Iris pigment epithelial cell (primary cell): ENCODE measurements at places on chromosomes 5 and 9.

DNA sequence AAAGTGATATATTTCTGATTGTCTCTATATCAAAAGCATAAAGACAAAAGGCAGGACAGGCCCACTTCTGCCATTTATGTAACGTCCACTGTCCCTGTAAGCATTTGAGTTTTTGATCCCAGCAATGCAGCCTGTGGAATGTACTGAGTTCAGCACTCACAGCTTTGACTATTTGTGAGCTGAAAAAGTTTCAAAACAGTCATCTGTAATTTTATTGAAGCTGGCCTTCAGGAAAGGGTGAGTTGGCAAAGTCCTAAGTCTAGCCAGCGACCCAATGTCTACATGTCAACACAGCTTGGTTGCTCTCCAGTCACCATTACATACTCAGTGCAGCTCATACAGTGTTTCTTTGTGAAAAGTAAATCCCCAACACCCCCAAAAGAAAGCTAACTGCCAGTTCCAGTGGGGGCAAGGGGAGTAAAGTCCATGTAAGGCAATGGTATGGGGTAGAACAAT is 9.7 kb downstream of the LIFR start:
- peak; percentile 43 for DNase-seq

- peak; percentile 45 for DNase-seq
Measured at GRCh38 chr5:16570121-16570815, 46.5 kb downstream of the RETREG1 start.

DNA sequence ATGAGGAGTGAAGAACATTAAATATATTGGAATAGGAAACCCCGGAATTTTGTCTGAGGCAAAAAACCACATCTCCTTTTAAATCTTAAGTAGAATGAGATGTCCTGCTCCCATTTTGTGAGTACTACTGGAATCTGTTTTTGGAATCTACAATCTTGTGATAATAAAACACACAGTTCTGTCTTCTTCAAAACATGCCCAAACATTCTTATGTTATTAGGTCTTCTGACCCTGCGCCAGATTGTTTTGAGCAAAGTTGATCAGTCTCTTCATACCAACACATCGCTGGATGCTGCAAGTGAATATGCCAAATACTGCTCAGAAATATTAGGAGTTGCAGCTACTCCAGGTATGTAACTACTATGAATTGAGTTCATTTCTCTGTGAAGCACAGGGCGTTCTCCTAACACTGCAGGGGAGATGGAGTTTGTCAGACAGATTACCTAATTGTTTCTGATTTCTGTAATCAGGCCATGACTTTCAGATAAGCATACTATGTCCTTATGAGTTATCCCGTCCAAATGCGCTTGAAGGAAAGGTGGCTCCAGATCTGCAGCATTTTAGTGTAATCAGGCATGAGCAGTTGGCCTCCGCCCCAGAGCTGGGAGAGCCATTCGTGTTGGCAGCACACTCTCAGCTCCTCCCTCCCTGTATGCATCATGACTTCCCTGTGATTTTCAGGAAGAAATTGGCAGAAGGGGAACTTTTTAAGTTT is 88.0 kb downstream of the NLN start:
- peak; percentile 83 for DNase-seq

DNA sequence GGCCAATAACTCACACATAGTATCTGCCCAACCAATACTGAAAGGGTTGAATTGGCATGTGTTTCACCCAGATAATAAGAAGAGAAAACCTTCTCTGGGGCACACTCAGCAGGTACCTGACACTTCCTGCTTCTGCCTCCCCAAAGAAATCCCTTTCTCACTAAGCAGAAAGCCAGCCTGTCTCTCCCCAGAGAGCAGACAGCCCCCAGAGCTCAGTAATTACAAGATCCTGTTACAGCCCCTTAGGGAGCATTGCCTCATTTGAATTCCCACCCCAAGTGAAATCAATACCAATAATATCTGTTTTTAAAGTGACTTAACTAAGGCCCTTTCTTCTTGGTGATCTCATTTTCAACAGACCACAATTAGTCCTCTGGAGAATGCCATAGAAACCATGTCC is 38.5 kb upstream of the FOXI1 start:
- no peak for DNase-seq

DNA sequence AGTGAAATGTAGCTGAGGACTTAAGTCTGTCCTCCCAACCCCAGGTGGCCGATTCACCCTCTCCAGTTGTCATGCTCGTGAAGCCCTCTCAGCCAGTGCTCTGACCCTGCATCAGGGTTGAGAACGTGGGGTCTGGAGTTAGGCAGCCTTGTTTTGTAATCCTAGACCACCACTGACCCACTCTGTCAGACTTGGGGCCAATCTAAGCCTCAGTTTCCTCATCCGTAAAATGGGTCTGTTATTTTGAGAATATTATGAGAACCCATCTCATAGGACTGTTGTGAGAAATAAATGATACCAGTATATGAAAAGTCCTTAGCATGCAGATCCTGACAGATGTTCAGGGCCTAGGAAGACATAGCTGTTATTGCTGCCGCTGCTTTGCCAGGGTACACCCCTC is 37.1 kb downstream of the CYFIP2 start:
- DNase-seq, result no peak

GRCh38 chr5:94260096-94260495 is 358.3 kb downstream of the KIAA0825 start:
- DNase-seq, result no peak

DNA sequence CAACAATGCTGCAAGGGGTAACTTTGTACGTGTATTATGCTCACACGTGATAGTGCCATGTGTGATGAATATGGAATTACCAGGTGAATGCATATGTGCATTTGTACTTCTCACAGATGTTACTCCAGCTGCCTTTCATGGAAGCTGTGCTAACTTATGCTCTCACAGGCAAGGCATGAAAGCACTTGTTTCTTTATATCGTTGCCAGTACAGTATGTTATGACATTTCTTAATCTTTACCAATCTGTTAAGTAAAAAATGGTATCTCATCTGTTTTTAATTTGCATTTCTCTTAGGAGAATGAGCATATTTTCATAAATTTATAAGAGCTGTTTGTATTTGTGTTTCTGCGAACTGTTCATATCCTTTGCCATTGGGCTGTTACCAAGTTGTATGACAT is 311.8 kb upstream of the DMRT1 start:
- DNase-seq, result no peak

DNA sequence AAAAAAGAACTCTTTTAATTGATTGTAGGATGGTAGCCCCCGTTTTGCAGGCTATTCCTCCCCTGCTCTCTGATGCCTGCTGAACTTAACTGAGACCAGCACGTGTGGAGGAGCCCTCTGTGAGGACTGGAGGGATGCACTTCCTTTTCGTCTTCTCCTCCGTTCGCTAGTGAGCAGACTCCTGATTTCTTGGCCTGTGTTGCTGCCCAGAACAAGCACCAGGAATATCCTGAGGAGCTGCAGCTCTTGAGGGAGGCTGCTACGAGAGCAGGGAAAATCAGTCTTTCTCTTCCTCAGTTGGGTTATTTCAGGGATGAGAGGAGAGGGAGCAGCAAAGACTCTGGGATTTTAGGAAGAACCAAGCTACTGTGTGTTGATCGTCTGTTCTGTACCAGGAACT is 74.7 kb downstream of the ARHGAP26 start:
- DNase-seq, result no peak

DNA sequence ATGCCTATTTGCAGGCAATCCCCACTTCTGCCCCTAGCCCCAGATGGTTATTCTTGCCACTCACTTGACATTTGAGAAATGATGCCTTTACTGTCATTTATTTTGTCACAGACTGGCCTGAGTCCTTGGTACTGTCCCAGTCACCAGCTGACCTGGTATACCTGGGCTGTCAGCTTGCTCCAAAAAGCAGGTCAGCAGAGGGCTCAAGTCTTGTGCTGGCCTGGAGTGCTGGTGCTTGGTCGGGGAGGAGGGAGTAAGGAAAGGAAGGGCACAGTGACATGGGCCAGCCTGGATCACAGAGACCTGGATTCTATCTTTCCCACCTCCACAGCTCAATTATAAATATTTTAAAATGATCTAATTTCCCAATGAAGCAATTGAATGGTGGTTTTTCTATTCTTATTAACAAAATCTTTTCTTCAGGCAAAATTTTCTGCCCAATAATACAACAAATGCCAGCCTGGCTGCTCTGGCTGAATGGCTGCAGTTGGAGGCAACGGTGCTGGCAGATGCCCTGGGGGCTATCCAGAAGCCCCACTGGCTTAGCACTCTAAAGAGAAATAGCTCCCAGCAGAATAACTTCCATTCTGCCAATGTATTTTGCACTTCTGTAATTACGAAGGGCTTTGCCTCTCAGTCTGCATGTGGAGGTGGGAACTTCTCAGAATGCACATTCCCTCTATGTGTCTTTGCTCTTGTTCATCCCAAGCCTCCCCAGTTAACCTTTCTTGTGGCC is 160.6 kb downstream of the GADD45G start:
- DNase-seq, result no peak

GRCh38 chr9:128821584-128822406 is 3.5 kb downstream of the ENDOG start:
- no peak for DNase-seq

DNA sequence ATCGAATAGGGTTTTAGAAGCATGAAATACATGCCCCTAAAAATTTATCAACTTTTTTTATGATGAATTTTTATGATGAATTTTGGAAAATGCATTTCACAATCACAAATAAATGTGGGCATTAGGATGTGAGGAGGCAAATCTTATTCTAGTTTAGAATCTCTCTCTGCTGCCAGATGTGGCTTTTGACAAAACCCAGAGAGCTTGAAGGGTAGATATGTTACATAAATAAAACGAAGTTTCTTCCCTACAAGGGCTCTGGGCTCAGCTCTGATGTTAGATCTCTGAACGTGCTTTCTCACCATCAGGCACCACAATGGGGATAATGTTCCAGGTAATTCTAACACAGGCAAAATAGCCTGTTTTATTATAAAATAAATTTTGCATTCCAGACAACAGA is 102.3 kb upstream of the ADAMTSL1 start:
- DNase-seq, result no peak

GRCh38 chr5:103674739-103675138 is 112.2 kb upstream of the NUDT12 start:
- peak; percentile 13 for DNase-seq

- DNase-seq, result no peak
Measured at GRCh38 chr9:88391236-88391635, 3.0 kb downstream of the SPIN1 start.

DNA sequence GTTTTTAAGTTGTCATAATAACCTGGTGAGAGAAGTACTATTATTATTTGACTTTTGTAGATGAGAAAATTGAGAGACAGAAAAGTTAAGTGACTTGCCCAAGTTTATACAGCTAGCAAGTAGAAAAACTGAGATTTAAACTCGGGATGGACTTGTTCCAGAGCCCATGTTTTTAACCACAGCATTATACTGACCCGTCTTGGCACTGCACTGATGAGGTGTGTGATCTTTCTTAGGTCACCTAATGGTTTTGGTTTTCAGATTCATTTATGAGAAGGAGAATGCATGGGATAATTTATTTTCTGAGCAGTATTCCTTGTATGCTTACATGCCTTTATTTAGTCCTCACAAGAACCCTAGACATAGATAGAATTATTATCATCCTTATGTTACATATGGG is 201.8 kb upstream of the CDKN2B start:
- no peak for DNase-seq

DNA sequence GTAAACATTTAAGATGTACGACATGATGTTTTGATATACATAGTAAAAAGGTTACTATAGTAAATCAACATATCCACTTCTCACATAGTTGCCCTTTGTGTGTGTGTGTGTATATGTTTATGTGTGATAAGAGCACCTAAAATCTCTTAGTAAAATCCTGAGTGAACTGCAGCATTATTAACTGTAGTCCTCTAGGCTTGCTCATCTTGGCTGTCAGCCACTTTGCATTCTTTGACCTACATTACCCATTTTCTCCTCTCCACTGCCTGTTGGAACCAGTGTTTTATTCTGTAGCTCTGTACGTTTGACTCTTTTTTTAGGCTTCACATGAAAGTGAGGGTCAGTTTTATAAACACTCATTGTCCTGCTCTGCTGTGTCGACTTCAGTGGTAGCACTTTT is 24.4 kb downstream of the C5orf22 start:
- DNase-seq, result no peak
